ENCODE measurements at places on chromosomes 3 and 15.

- DNase-seq, result no peak
These were observed 525.5 kb downstream of the ZIC1 start for GRCh38 chr3:147934451-147935180.

DNA sequence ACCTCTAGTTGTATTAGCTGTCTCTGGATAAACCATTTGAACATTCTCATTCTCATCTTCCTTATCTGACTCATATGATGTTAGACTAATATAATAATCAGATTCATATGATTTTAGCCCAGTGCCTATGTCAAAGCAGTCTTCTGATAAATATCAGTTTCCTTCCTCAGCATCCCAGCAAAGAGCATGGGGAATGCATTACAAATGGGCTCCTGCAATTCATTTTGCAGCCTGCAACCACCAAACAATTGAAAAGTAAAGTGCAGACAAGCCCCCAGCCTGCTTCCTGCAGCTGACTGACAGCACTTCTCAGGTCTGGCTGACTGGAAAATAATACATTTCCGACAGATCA lies 78.2 kb upstream of the STAC start:
- no peak for DNase-seq

GRCh38 chr3:148727231-148727630 lies 29.5 kb downstream of the AGTR1 start:
- peak; percentile 58 for DNase-seq

DNA sequence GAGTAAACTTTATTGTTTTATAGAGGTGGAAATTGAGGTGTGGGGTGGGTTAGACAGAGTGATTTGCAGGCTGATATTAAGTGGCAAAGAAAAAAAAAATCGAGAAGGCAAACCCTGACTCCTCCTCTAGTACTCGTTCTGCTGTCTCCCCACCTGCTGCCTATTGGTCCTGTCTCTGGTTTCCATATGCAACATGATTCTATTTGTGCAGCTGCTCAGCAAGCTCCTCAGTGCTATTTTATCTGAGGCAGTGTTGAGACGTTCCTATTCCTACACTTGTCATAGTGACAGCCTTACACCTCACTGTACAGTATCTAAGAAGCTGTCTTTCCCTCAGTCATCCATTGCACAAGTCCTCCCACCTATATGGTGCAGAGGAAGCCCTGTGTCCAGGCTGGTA lies 45.1 kb downstream of the RSL24D1 start:
- no peak for DNase-seq

DNA sequence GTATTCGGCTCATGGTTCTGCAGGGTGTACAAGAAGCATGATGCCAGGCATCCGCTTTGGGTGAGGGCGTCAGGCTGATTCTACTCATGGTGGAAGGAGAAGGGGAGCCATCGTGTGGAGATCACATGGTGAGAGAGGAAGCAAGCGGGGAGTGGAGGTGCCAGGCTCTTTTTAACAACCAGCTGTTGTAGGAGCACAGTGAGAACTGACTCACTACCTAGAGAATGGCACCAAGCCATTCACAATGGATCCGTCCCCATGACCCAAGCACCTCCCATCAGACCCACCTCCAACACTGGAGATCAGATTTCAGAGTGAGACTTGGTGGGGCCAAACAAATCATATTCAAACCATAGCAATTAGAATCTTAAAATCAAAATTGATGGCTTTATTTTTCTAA lies 259.8 kb upstream of the CTDSPL start:
- DNase-seq, result no peak

GRCh38 chr3:150699068-150699639 lies 4.6 kb downstream of the ERICH6 start:
- DNase-seq, result peak; percentile 86
